GM10248 (cell line): ENCODE measurements at places on chromosomes 12 and 14.

DNA sequence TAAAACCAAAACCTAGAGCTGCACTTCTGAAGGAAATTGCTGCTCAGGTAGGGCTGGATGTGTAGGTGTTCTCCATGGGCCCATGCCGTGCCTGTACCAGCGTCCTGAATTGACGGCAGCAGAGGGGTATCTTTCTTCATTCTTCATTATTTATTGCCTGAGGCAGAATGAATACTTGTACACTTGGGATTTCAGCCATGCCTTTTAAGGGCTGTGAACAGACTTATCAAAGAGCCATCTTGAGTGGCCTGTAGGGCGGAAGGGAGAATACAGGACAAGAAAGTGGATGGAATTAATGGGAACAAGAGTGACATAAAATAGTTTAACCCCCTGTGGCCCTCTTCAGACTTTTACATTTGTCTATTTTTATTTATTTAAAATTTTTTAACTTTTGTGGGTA lies 61.4 kb downstream of the RASSF3 start:
- no peak for DNase-seq

GRCh38 chr12:122406701-122407164 lies 15.7 kb downstream of the CLIP1 start:
- DNase-seq = no peak

GRCh38 chr12:48151103-48151771 lies 6.1 kb downstream of the ASB8 start:
- no peak for DNase-seq

DNA sequence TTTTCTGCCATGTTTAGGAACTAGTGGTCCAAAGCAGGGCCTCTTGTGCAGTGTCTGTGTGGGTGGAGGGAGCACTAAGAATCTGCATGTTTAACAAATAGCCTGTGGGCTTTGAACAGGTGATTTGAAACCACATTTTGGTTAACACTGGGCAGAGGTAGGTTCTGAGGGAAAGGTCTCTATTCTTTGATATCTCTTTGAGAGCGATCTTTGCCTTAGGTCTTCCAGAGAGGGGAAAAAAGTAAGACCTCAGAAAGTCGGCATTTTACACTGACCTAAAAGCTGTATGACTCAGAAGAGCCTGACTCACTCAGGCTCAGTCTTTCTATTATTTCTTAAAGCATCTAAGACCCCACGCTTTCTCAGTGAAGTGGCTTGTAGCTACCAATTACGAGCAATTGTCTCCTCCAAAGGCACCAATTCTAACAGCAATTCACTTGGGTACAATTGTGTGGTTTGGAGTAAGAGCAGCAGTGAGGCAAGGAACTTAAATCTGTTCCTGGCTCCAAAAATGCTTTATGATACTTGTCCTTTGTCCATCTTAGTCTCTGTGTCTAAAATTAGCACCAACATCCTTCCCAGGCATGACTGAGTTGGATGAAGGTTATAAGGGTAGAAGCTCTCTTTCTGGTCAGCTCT lies 8.8 kb downstream of the EIF2B2 start:
- DNase-seq = no peak

DNA sequence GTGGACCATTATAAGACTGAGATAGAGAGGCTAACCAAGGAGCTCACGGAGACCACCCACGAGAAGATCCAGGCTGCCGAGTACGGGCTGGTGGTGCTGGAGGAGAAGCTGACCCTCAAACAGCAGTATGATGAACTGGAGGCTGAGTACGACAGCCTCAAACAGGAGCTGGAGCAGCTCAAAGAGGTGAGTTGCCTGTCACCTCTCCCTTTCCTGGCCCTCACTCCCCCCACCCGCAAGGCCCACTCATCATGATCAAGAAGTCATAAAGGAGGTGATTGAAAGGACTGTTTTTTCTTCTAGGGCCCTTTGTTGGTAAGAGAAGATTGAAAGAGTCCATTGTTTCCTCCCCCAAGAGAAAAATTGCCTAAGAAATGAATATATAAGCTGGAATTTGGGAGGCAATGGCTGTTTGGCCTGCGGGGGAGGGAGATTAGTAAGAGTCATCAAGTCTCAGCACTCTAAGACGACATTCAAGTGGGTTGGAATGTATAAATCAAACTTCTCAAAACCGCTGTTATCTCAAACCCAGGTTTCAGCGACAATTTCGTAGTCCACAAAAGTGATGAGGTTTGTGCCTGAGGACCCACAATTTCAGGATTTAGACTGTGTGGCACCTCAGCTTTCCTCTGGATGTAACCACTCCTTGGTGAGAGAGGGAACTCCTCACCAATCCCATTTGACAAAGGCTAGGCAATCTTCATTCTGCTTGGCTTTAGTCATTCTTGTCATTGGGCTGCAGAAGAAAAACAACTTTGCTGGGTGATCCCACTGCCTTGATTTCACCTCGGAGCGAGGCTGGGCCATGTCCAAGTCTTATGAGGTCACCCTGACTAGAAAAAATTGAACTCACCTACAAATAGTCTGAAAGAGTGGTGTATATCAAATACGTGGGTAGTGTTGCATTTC lies 966 bp downstream of the BICD1 start:
- peak; percentile 24 for DNase-seq

- DNase-seq = no peak
Observed at GRCh38 chr12:73225941-73226340, 953.8 kb downstream of the TRHDE start.

DNA sequence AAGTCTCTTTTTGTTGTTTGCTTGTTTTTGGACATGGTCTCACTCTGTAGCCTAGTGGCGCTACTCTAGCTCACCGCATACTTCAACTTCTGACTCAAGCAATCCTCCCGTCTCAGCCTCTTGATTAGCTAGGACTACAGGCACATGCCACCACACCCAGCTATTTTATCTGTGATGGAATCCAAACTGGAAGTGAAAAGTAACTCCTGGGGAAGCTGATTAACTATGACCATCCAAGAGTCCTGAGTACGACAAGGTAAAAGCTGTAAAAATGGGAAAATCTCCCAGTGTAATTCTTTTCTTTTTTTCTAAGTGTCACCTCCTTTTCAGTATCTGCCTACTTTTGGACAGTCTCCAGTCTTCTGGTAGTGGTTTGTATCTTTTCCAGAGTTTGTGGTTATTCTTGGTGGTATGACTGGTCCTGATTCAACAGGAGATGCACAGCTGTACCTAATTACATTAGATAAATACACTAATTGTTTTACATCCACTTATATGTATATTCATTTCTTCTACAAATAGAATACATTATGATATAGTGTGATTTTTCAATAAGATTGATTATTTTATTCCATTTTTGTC lies 97.8 kb downstream of the SLC6A15 start:
- DNase-seq = no peak

GRCh38 chr14:76473481-76474263 lies 97.7 kb downstream of the ESRRB start:
- no peak for DNase-seq

GRCh38 chr14:90647473-90648005 lies 168.7 kb downstream of the TTC7B start:
- DNase-seq = no peak

DNA sequence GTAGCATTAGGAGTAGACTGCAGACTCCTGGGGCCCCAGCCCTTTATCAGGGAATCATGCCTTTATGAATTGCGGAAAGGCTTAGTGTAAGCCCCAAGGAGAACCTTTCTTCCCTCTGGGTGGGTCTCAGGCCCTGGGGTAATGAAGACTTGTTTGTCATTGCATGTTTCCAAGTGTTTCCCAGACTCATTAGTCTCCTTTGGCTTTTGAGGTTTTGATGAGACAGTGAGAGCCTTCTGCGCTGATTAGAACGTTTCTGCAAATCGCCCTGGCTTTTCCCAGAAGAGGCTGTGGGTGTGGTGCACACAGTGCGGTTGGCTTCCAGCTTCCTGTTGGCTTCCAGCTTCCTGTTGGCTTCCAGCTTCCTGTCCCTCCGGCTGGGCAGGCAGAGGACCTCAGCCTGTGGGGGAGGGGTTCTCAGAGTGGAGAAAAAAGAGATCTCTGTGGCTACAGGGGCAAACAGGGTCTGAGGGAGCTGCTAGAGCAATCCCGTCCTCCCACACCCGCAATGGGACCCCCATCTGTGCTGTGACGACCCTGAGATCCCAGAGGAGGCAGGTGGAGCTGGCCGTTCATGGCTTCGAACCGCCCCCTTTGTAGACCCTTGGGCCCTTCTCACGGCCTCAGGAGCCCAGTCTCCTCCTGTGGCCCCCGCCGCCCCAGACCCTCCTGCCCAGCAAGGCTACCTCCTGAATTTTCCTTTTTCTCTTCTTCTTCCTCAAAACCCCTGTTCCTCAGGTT lies 42.1 kb downstream of the GPR68 start:
- no peak for DNase-seq

DNA sequence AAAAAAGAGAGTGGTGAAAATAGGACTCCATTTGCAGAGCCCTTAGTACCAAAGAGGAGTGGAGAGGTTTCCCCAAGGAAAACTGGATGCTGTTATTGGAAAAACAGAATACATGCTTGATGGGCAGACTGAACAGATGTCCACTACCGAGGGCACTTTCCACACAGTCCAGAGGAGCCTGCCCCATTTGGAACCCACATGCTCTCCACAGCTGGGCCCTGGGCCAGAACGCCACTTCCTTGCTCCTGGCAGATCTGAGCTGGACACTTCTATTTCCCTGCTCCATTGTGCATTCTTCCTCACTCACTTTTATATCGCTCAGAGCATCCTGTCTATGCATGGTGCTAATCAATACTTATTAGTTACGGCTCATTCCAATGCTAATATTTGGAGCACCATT lies 249.9 kb downstream of the SLC15A4 start:
- DNase-seq = no peak

DNA sequence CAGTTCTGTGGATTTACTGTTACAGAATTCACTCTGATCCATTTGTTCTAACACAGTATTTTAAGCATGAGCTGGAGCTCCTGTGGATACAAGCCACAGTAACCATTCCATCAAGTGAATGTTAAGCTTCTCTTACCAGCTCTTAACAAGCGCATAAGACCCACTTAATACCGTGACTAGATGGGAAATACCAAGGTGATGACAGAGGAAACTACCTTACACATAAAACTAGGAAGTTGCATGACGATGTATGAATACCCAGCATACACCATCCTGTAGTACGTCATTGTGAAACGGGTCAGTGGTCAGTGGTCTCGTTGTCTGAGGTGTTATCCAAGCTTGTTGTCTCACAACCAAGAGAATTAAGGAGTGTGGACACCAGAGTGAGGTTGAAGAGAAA lies 2.0 kb upstream of the GALC start:
- peak; percentile 28 for DNase-seq

DNA sequence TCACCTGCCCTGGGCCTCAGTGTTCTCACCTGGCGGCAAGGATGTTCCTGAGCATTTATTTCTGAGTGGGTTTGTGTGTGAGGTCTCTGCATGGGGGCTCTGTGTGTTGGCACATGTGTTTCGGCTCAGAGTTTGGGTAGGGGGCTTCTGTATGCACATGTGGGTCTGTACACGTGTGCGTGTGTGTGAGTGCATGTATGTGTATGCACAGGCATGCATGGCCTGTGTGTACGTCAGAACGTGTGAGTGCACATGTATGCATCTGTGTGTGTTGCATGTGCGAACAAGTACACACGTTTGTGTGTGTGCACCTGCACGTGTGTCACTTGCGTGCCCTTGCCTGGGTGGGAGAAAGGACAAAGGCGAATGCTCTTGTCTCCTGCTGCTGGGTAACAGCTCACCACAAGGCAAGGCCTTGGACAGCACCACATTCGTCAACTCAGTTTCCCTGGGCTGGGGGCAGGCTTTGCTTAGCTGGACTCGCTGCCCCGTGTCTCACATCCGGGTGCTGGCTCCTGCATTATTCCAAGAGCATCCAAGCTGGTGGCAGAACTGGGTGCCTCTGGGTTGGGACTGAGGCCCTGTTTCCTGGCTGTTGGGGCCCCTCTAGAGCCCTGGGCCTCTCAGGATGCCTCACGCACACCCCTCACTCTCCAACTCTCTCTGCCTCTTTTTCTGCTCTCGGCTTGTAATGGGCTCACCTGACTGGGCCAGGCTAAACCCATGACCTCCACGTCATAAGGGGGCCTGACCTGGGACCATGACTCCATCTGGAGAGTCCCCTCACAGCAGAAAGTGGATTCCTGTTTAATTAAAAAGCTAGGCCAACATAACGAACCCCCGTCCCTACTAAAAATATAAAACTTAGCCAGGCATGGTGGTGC lies 153.6 kb upstream of the C14orf180 start:
- no peak for DNase-seq

DNA sequence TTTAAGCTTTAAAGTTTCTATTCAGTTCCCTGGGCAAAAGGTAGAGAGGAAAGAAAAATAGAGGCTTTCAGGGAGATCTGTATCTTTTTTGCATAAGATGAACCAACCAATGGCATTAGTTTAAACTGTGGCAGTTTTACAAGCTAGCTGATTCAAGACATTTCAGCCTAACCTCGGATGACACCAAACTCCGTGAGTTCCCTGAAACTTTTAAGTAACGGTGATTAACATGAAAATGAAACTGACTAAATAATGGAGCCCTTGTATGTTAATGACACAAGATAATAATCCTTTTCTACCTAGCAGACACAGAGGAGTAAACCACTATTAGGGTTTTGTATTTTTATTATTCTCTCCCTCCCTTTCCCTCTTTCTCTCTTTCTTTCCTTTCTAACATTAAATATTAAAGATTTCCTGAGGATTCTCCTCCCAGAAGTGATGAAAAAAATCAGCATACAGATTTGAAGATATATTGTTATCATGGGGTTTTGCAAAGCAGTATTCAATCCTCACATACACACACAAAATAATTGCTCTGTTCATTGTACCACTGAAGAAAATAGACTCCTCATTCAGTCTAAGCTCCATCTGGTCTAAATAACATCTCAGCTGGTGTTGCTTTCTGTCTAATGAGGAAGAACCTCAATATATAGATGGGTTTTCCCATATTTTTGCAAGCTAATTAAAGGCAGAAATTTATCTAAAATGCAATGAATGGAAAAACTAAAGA lies 483.8 kb downstream of the NOVA1 start:
- no peak for DNase-seq

DNA sequence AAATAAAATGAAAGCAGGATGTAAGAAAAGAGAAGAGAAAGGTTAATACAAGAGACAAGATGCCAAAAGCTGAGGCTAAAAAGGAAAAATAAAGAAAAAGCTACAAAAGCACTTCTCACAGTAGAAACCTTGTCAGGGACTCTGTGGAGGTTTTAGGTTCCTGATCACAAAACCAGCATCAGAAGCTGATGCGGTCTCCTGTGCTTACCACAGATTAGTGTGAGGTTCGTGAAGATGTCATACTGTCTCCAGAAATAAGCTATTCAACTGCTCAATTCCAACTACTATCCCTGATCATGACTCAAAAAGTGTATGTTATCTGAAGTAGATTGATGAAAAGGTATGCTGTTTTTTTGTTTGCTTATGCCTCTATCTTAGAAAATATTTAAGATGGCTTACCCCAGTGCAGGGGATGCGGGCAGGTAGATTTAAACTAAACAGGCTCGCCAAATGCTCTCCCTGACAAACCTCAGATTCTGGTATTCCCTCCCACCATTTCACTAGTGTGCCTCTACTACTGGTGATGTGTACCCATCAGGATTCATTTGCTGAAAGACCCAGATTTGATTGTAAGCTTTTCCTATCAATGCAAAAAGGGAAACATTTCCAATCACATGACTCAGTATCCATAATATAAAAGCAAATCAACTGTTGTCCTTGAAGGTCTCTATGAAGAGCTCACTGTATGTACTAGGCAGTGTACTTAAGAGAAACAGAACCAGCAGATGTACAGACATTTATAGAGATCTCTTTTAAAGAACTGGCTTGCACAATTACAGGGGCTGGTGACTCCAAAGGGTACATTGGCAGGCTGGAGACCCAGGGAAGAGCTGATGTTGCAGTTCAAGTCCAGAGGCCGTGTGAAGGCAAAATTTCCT lies 169.5 kb upstream of the FOXN3 start:
- DNase-seq = no peak

- DNase-seq = no peak
Observed at GRCh38 chr14:71721791-71722190, 210.4 kb upstream of the RGS6 start.

- no peak for DNase-seq
Observed at GRCh38 chr14:90444077-90444696, 47.4 kb downstream of the CALM1 start.
